Chondrocyte (in vitro differentiated cells): ENCODE measurements at places on chromosomes 3 and 15. TPM values are rescaled to one million over a fixed set of nuclear protein-coding genes. Genes with fewer than 3 reads are reported as not detected.

DNA sequence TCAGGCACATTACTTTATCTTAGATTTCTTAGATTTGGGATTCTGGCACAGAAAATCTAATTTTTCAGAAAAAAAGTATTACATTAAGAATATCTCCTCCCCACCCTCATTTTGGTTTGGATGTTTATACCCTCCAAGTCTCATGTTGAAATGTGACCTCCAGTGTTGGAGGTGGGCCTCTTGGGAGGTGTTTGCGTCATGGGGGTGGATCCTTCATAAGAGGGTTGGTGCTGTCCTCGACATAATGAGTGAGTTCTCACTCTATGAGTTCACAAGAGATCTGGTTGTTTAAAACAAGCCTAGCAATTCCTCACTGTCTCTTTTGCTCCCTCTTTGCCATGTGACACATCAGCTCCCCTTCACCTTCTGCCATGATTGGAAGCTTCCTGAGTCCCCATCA lies 45.6 kb upstream of the WWTR1 start:
- no peak for DNase-seq

- no peak for DNase-seq
Measured at GRCh38 chr3:168002786-168003368, 92.8 kb downstream of the GOLIM4 start.

GRCh38 chr15:78421238-78421965 lies 16.6 kb upstream of the IREB2 start:
- DNase-seq, result no peak

GRCh38 chr3:21520106-21520963 lies 230.7 kb downstream of the ZNF385D start:
- DNase-seq, result no peak

DNA sequence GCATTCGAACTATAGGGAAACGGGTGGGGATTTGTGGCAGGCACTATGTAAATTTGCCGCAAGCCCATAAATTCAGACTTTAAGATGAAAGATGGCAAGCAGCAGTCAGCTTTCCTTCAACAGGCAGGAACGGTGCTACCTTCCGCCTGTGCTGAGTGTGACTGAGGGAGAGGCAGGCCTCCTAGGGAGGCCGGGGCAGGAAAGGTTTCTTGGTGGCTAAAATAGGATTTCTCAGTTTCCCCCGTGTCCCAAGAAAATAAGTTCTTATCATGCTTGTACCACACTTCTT lies 12.5 kb downstream of the FLNB start:
- no peak for DNase-seq

DNA sequence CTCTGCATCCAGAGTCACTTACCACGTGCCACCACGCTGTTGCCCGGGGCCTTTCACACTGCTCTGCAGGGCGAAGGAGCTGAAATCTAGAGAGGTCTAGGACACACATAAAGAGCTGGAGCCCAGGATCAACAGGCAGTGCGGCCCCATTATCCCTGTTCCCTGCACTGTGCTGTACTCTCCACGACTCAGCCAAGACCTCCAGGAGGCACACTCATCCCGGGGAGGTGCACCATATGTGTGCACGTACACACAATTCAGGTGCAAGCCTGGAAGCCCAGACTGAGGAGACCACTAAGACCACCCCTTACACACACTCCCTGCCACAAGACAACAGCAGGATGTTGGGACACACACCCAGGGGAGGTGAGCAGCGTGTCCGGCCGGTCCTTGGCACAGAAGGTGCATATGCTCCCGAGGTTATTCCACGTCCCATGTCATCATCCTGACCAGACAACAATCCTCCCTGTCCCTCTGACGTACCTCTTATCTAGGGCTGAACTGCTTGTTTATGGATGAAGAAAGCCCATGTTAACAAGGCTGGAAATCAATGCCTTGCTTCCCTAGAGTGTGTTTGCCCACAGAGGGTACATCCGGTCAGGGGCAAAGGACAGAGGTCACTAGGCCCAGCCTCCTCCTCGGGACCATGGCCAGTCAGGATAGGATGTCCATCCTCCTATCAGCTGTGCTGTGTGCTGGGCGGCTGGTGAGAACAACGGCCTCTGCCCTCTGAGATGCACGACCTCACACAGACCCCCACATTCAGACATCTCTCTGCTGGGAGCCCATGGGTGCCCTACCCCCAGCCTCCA lies 16.1 kb downstream of the KLF15 start:
- peak; percentile 53 for DNase-seq

The TTC21A gene
- 4.5 to 8.1 TPM (median 6.2 TPM) in 3 replicates for total RNA-seq

The ERICH6 gene
- not detected in 3 replicates for total RNA-seq

GRCh38 chr3:12318758-12319621 lies 30.1 kb downstream of the PPARG start:
- no peak for DNase-seq

DNA sequence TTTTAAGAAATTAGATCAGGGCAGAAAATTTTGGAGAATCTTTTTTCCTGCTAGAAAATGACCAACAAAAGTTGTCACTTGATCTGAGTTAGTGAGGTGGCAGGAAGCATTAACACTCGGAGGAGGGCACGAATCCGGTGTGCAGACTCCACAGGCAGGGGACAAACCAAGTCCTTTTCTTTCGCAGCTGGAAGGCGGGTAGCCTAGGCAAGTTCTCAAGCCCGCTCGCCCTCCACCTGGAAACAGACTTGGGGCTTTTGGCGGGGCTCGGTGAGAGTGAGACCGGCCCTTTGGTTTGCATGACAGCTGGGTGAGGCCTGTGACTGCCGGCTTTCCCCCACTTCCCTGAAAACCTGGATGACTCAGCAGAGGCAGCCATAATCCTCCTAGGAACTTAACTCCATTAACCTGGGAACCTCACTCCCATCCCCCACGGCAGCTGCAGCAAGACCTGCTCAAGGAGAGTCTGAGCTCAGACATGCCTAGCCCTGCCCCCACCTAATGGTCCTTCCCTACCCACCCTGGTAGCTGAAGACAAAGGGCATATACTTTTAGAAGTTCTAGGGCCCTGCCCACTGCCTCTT lies 134.8 kb downstream of the MFSD1 start:
- DNase-seq, result no peak

DNA sequence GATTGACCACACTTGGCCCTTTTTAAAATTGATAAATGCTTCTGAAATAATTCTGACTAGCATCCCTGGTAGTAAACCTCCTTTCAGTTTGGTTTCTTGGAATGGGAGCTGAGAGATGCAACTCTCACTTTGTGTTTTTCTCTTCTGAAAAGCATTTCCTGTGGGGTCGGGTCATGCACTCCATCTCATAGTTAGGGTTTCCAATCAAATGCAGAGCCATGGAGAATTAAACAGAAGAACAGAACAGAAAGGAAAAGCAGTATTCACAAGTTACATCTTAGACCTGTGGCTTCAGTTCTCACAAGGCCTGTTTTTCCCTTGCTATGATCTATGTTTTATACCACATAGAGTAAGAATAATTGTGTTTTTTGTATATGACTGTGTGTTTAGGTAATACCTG lies 39.7 kb downstream of the SENP2 start:
- DNase-seq, result no peak
